Stimulated activated CD4-positive, alpha-beta T cell treated with anti-CD3 and anti-CD28 coated beads, Interleukin-1b, Interleukin-23, amount 100 ng/mL, for 1 hour (primary cell): ENCODE measurements at places on chromosomes 12 and 14.

DNA sequence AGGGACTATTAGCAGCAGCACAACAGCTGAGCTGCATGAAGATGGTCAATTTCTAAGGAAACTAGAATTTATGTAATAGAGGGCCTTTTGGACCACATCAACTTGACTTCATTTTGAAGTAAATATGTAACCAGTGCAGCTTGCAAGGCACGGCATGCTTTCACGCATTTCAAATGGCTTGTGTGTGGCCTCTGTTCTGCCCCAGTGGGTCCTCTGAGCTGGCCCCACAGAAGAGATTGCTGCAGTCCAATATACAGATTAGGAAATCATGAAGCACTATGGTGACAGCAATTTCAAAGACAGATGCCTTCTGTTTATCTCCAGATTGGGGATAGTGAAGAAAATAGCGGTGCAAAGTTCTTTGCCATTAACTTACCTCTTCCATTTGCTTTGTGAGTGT lies 101.4 kb downstream of the PDZRN4 start:
- no peak for DNase-seq

DNA sequence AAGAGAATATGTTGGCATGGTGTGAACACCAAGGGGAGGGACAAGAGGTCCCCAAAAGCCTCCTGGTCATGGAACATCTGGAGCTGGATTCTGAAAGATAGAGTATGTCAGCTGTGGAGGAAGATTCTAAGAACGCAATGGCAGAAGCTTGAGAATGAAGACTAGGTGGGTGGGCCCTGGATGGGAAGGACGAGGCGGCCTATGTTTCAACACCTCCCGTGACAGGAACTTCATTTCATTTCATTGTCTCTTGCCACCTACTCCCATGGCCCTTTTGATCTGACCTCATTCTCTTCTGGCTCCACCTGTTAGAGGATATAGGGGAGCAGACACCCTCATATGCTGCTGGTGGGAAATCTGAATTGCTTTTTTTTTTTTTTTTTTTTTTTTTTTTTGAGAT lies 3.3 kb downstream of the UNG start:
- DNase-seq, result no peak

GRCh38 chr12:53057816-53058500 lies 8.1 kb downstream of the TNS2 start:
- no peak for DNase-seq

GRCh38 chr12:92008345-92008744 lies 137.3 kb downstream of the BTG1 start:
- DNase-seq, result no peak

GRCh38 chr14:100788517-100788916 lies 37.4 kb upstream of the MEG3 start:
- DNase-seq, result no peak

DNA sequence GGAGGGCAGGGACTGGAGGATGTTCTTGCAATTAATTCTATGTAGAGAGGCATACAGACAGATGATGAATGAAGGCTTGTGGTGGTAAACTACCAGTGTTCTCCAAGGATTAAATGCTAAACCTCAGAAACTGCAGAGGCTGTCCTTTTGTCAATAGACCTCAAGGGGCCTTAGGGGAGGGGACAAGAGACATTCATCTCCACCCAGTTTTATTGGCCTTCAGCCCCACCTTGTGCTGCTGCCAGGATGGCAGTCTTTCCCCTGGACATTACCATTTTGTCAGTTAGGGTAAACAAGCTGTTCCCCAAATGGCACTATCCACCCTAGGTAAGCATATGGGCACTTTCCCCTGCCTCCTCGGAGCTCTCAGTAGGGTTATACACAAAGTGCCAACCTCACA lies 4.9 kb upstream of the SMAGP start:
- DNase-seq, result no peak

- DNase-seq, result no peak
These were observed 127.2 kb downstream of the KCNA5 start for GRCh38 chr12:5170844-5171243.

GRCh38 chr12:103924761-103925641 lies 5.2 kb upstream of the HSP90B1 start:
- DNase-seq, result peak; percentile 4

DNA sequence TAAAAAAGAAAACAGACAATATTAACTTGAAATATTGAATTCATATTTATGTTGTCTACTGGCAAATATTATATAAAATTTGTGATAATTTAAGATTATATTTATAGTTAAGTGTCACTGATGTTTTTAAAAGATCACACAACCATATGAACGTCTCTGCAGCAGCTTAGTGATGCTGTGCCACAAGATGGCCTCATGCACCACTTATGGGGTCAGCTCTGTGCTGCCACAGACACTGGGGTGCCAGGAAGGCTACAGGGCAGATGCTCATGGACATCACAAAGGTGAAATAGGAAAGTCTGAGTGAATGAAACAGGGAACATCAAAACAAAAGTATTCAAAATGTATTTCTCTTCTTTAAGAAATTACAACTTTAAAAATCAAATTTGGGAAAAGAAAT lies 13.1 kb downstream of the ATXN3 start:
- DNase-seq, result no peak

GRCh38 chr12:26122681-26123481 lies 2.0 kb downstream of the BHLHE41 start:
- DNase-seq, result no peak

DNA sequence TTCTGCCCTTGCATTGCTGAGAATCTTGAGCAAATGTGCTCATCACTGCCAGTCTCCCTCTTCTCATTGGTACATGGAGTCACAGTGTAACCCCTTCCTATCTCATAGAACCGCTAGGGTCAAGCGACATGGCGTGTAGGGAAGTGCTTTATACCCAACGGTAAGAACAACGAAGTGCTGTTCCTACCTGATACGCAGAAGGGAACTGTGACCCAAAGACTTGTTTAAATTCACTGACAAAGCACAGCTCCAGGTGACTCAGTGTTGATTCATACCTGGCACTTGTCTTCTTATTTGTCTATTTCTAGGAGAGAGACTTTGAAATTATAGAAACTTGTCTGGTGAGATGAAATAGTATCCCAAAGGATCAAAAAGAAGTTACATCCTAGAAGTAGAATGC lies 53.7 kb downstream of the FBXL14 start:
- DNase-seq, result no peak
